ENCODE measurements at places on chromosomes 1 and 21. TPM values are rescaled to one million over a fixed set of nuclear protein-coding genes. Genes with fewer than 3 reads are reported as not detected.

The PUM1 gene
- total RNA-seq: 87.1 TPM

The ASTN1 gene
- not detected for total RNA-seq

The E2F2 gene
- 32.0 TPM for total RNA-seq

The PHACTR4 gene
- total RNA-seq: 23.0 TPM

The KPRP gene
- total RNA-seq: not detected

The ERI3 gene
- total RNA-seq: 41.3 TPM

The ECM1 gene
- total RNA-seq: 0.96 TPM

The PRAMEF12 gene
- total RNA-seq: not detected

The NUAK2 gene
- total RNA-seq: 2.7 TPM

The SPRR1B gene
- total RNA-seq: not detected

The PLEKHG5 gene
- total RNA-seq: 0.76 TPM

The SPATA6 gene
- total RNA-seq: 2.8 TPM

The HPCA gene
- total RNA-seq: not detected

The SMIM11 gene
- total RNA-seq: 6.6 TPM

The RNPC3 gene
- 28.4 TPM for total RNA-seq

The CFAP57 gene
- total RNA-seq: not detected

The TARBP1 gene
- total RNA-seq: 37.7 TPM

The HMGN1 gene
- 335 TPM for total RNA-seq

The BATF3 gene
- total RNA-seq: 129 TPM

The OR2L3 gene
- total RNA-seq: not detected

The FOXO6 gene
- total RNA-seq: not detected

The CD1B gene
- total RNA-seq: not detected

The SLC35A3 gene
- 11.2 TPM for total RNA-seq

The LHX8 gene
- total RNA-seq: not detected

The ITGB3BP gene
- 81.9 TPM for total RNA-seq

The DNALI1 gene
- not detected for total RNA-seq

The RGS16 gene
- total RNA-seq: 30.6 TPM

The ADORA1 gene
- total RNA-seq: not detected

The TFF2 gene
- not detected for total RNA-seq
